Activated T-cell treated with anti-CD3 and anti-CD28 coated beads, Interleukin-2, amount 50 U/mL, for 24 hours (primary cell): ENCODE measurements at places on chromosomes 2 and 18.

- H3K27ac ChIP-seq, result no peak overlapping the region
- H3K4me1 ChIP-seq, result peaks cover 32% of the 10 kb centered on the region
Measured at GRCh38 chr2:20050646-20051531, 539 bp downstream of the LAPTM4A start.

DNA sequence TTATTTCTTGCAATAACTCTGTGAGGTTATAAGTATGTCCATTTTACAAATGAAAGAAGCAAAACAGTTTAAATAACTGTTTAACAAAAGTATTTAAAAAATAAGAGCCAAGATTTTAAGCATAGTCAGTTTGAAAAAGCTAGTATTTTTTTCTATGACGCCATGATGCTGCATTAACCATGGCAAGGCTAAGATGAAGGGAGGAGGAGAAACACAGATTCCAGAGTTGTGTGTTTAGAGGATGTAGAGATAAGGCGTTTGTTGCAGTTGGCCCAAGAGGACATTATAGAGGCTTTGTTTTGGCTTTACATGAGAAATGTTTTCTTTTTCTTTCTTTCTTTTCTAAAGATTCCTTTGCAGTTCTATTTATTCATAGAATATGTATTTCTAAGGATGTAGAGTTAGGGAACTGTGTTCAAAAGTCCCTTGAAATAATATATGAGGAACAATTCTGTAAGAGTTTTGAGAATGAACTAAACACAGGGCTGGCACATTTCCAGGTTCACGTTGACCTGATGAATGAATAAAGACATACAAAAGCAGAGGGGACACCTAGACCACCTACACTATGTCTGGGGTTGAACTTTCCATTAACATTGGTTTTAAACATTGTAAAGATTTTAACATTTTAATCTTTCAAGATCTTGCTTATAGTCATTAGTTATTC lies 244.2 kb downstream of the KCNS3 start:
- H3K27ac ChIP-seq, result no peak overlapping the region
- H3K36me3 ChIP-seq, result no peaks in the 10 kb centered on the region
- no peak overlapping the region for H3K4me3 ChIP-seq
- no peak for DNase-seq
- H3K4me1 ChIP-seq, result no peaks in the 10 kb centered on the region

- no peak overlapping the region for H3K27ac ChIP-seq
- DNase-seq, result no peak
- no peak overlapping the region for H3K4me3 ChIP-seq
- H3K36me3 ChIP-seq, result no peaks in the 10 kb centered on the region
- H3K27me3 ChIP-seq, result peaks cover 61% of the 10 kb centered on the region
Measured at GRCh38 chr2:80303006-80303908, 1.3 kb downstream of the LRRTM1 start.

DNA sequence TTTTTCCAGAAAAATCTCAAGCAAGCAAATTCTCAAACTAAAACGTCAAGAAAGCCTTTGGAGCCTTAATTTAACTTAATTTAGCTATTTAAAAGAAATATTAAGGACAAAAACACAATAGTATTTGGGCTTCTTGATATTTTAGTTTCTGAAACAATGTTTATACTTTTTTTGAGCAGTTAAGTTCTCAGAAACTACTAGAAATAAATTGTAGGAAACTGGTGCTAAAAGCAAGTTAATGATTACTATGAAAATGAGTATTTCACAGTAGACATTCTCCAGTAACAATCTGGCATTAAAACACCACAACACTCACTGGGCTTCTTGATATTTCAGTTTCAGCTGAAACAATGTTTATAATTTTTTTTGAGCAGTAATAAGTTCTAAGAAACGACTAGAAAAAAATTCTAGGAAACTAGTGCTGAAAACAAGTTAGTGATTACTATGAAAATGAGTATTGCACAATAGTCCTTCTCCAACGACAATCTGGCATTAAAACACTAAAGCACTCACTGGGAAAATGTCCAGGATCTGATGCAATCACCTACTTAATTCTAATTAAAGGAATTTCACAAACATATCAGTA lies 45.1 kb downstream of the TRAK2 start:
- DNase-seq, result no peak
- H3K27ac ChIP-seq, result peak overlapping the region; percentile 37
- no peak overlapping the region for H3K4me3 ChIP-seq
- peaks cover 42% of the 10 kb centered on the region for H3K36me3 ChIP-seq
- H3K4me1 ChIP-seq, result peaks cover 51% of the 10 kb centered on the region
- no peaks in the 10 kb centered on the region for H3K27me3 ChIP-seq

DNA sequence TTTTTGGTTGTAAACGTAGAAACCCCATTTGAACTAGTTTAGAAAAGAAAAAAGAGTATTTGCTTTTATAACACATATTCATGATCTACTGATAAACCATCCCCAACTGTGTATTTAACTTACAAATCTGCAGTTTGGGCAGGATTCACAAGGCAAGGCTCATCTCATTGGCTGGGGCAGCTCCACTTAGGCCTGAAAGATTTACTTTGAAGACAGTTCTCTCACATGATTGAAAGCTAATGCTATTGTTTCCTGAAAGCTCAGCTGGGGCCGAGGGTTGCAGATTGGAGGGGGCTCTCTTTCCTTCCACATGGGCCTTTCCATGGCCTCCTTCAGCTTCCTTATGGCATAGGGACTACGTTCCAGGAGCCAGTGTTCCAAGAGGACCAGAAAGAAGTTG lies 47.4 kb downstream of the ARHGAP15 start:
- no peaks in the 10 kb centered on the region for H3K27me3 ChIP-seq
- peak overlapping the region; percentile 91 for H3K27ac ChIP-seq
- peak overlapping the region; percentile 73 for H3K4me3 ChIP-seq
- H3K36me3 ChIP-seq, result peaks cover 40% of the 10 kb centered on the region
- DNase-seq, result no peak

DNA sequence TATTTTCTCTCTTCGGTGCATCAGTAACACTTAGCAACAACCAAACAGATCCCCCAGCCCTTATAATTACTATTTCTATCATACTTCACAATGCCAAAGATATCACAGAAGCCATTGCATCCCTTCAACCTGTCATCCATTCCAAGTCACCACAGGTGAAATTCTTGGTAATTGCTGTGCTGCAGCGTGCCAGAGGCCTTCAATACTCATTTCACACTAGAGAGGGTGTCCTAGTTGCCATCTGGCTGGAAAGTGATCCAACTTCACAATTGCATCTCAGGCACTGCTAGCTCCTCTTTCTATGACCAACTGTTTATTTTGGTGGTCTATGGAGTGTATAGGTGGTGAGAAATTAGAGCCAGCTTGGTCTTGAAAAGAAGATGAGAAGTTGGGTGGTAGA lies 131.2 kb downstream of the NUP35 start:
- H3K36me3 ChIP-seq, result no peaks in the 10 kb centered on the region
- no peak for DNase-seq
- no peak overlapping the region for H3K27ac ChIP-seq
- H3K27me3 ChIP-seq, result no peaks in the 10 kb centered on the region
- H3K4me3 ChIP-seq, result no peak overlapping the region

DNA sequence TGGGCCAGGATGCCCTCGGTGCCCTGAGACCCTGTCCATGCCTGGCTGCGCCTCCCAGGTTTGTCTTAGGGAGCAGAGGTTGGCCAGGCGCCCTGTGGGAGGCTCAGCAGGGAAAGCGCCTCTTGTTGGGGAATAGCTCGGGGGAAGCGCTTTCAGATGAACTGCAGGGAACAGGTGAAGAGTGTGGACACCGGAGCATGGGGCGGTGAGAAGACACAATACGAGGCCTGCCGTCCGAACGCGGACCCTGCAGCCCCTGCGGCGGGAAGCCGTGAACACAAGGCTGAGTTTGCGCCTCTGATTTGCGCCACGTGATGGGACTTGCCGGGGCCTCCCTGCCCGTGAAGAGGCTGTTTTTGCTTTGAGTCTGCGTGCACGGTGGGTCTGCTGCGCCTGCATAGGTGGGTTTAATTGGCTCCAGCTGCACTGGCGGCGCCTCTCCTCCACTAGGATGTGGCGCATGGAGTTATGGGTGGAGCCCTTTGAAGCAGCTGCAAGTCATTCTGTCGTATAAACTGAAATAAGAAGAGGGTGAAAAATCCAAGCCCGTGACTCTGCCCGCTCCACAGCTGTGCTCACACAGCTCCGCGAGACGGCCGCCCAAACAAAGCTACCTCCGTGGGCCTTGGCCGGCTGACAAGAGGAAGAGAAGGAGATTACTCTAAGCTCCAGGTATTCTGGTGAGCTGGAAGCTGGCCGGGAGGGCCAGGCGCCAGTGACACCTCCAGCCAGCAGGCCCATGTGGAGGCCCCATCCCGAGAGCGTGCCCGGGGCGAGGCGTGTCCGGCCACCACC lies 103.5 kb upstream of the CTDP1 start:
- H3K27me3 ChIP-seq, result no peaks in the 10 kb centered on the region
- H3K27ac ChIP-seq, result no peak overlapping the region
- H3K4me1 ChIP-seq, result peaks cover 14% of the 10 kb centered on the region
- H3K36me3 ChIP-seq, result peaks cover 7% of the 10 kb centered on the region

GRCh38 chr2:20128506-20129330 lies 77.3 kb upstream of the LAPTM4A start:
- H3K27ac ChIP-seq, result no peak overlapping the region
- H3K27me3 ChIP-seq, result peaks cover 11% of the 10 kb centered on the region
- H3K4me3 ChIP-seq, result no peak overlapping the region
- DNase-seq, result no peak
- H3K36me3 ChIP-seq, result no peaks in the 10 kb centered on the region

DNA sequence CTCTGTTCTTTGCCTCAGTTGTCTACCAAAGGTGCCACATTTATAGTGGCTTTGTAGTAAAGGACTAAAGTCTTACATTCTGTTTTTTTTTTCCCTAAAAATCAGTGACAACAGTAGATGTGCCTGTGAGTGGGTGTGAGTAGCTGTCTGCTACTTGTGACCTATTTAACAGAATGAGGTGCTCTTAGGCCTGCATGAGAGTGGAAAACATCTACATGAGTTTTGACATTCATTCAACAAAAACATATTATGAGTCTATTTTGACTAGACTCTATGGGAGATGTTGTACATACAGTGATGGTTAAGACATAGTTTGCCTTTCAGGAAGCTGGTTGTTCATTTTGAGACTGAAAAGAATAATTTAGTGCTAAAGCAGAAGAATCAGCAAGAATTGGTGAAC lies 36.7 kb downstream of the IL1R2 start:
- H3K27me3 ChIP-seq, result no peaks in the 10 kb centered on the region
- H3K27ac ChIP-seq, result peak overlapping the region; percentile 59
- H3K4me1 ChIP-seq, result peaks cover 67% of the 10 kb centered on the region
- no peak overlapping the region for H3K4me3 ChIP-seq
- DNase-seq, result no peak
